Lung (tissue), 17 donors: ENCODE measurements at places on chromosomes 2 and 18.

GRCh38 chr18:60100778-60101177, 201.0 kb downstream of the PMAIP1 start:
- no peaks in the 10 kb centered on the region for H3K36me3 ChIP-seq
- H3K27me3 ChIP-seq: no peaks in the 10 kb centered on the region
- H3K4me1 ChIP-seq: no peaks in the 10 kb centered on the region
- H3K4me3 ChIP-seq: no peak overlapping the region

DNA sequence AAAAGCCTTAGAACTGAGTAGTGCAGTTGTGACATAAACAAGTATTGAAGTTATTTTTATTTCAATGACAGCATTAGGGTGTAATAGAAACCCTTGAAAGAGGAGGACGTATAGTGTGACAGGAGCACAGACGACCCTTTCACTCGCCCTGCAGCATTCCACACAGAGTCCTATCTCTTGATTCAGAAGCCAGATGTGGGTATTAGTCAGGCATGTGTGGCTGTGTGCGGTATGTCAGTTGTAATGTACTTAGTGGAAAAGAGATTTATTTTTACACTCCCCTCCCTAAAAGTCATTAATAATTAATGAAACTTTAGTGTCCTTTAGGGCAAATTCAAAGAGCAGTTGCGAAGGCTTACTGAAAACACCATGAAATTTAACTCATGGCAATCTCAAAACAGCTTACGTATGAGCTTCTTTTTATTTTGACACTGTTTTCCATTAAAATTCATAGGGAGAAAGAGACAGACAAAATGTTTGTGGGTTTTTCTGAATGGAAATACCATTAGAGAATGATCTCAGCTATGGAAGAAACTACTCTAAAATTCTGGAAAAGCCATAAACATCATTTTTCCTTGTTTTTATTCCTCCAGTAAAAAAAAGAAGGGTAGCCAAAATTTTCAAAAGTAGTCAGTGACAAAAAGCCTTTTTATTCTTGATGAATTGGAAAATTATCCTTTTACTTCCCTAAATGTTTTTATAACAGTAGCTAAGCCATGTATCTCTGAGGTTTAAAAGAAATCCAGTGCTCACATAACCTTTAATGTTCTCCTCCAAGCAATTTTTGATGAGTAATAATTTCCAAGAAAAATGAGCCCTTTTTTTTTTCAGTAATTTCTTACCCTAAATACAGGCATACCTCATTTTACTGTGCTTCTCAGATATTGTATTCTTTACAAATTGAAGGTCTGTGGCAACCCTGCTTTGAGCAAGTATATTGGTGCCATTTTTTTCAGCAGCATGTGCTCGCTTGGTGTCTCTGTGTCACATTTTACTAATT, 84.0 kb upstream of the DSEL start:
- no peak overlapping the region for H3K27ac ChIP-seq
- no peak overlapping the region for H3K4me3 ChIP-seq
- no peaks in the 10 kb centered on the region for H3K4me1 ChIP-seq
- no peaks in the 10 kb centered on the region for H3K36me3 ChIP-seq
- DNase-seq: no peak

- H3K4me3 ChIP-seq: no peak overlapping the region
- no peaks in the 10 kb centered on the region for H3K4me1 ChIP-seq
- H3K36me3 ChIP-seq: no peaks in the 10 kb centered on the region
- no peak overlapping the region for H3K27ac ChIP-seq
- no peak for DNase-seq
- H3K27me3 ChIP-seq: no peaks in the 10 kb centered on the region
Measured at GRCh38 chr2:130827502-130828251, 9.0 kb upstream of the ARHGEF4 start.

DNA sequence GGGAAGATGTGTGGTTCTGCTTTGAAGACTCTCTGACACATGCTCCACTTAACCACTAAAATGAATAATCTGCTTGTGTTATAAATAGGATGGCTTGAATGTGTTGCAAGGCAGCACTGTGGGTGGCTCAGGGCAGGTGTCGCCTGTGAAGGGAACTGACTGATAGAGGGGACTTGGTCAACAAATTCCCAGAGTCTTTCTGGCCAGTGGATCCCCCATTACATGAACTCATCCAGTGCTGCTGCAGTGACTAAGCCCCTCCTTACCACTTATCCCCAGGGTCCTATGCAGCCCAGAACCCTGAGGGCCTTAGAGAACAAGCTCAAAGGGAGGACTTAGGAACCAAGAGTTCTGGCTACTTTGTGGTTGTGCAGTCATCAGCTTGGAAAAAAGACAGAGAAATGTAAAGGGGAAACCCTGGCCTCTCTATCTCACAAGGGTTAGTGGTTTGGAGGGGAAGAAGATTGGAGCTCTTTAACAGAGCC, 226.2 kb upstream of the TNP1 start:
- H3K36me3 ChIP-seq: no peaks in the 10 kb centered on the region
- no peak overlapping the region for H3K27ac ChIP-seq
- H3K27me3 ChIP-seq: no peaks in the 10 kb centered on the region
- no peak for DNase-seq
- no peaks in the 10 kb centered on the region for H3K4me1 ChIP-seq
- no peak overlapping the region for H3K4me3 ChIP-seq

DNA sequence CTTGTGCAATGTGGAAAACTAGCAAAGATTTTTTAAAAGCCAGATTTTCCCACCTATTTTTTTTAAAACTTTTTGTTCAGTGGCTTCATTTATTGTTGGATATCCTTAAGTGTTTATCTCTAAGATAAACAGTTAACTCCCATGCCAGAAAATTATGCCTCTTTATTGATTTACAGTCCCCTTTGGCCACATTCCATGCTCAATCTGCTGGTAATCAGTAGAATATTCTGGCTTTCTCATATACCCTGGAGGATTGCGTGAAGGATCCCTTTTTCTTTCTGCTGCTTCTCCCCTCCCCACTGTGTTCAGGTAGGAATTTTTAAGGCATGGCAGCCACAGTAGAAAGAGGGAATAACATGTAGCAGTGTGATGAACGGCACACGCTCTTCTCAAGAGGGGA, 2.6 kb downstream of the GRHL1 start:
- no peak overlapping the region for H3K27ac ChIP-seq
- no peak overlapping the region for H3K4me3 ChIP-seq
- H3K36me3 ChIP-seq: no peaks in the 10 kb centered on the region
- peak; percentile 56 for DNase-seq
- H3K27me3 ChIP-seq: no peaks in the 10 kb centered on the region
- H3K4me1 ChIP-seq: peaks cover 6% of the 10 kb centered on the region

- DNase-seq: no peak
- no peak overlapping the region for H3K4me3 ChIP-seq
- no peak overlapping the region for H3K27ac ChIP-seq
Measured at GRCh38 chr2:62460175-62460574, 45.8 kb downstream of the TMEM17 start.

DNA sequence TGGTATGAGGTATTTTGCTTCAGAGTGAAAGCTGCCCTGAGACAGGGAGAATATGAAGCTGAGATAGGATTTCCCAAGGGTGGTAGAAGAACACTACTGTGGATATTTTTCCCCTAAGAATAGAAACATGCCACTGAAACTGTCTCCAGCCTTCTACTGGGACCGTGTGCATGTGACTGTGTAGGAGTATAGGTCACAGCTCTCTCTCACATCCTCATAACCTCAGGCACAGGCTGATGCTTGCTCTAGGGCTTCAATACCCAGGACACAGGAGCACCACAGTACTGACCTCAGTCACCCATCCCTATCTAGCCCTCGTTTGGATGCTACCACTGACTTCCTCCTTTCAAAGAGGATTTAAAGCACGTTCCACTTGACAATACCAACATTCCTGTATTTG, 67.2 kb downstream of the REV1 start:
- H3K36me3 ChIP-seq: peaks cover 19% of the 10 kb centered on the region
- no peak overlapping the region for H3K4me3 ChIP-seq
- peak overlapping the region; percentile 28 for H3K27ac ChIP-seq
- H3K4me1 ChIP-seq: peaks cover 14% of the 10 kb centered on the region
- DNase-seq: no peak

- no peak overlapping the region for H3K4me3 ChIP-seq
- no peak overlapping the region for H3K27ac ChIP-seq
- peak; percentile 40 for DNase-seq
- peaks cover 9% of the 10 kb centered on the region for H3K36me3 ChIP-seq
Measured at GRCh38 chr2:162221064-162221463, 22.2 kb downstream of the FAP start.

DNA sequence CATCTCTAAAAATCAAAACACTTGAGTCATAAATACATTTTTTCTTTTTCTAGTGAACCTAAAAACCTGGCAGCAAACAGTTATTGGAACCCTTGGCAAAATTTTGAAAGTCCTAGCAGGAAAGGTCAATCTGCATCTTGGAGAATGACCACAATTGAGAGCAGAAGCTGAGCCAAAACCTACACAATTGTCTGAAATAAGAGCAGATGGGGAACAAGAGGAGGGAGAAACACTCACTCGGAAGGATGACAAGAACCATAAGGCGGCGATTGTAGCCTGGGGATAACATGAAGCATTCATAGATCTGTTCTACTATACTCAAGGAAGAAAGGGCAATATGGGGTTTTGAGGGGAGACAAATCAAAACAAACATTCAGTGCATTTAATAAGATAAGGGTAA, 117.0 kb downstream of the CHN1 start:
- no peak overlapping the region for H3K4me3 ChIP-seq
- no peaks in the 10 kb centered on the region for H3K36me3 ChIP-seq
- no peak overlapping the region for H3K27ac ChIP-seq
- peaks cover 9% of the 10 kb centered on the region for H3K4me1 ChIP-seq
- DNase-seq: peak; percentile 95
- no peaks in the 10 kb centered on the region for H3K27me3 ChIP-seq

- no peaks in the 10 kb centered on the region for H3K4me1 ChIP-seq
- no peak overlapping the region for H3K27ac ChIP-seq
- no peak for DNase-seq
- no peaks in the 10 kb centered on the region for H3K27me3 ChIP-seq
- no peaks in the 10 kb centered on the region for H3K36me3 ChIP-seq
Measured at GRCh38 chr2:152355409-152355831, 20.4 kb downstream of the FMNL2 start.

- H3K27me3 ChIP-seq: no peaks in the 10 kb centered on the region
- H3K4me3 ChIP-seq: no peak overlapping the region
- no peaks in the 10 kb centered on the region for H3K36me3 ChIP-seq
Measured at GRCh38 chr18:45102863-45103262, 422.2 kb downstream of the SETBP1 start.

DNA sequence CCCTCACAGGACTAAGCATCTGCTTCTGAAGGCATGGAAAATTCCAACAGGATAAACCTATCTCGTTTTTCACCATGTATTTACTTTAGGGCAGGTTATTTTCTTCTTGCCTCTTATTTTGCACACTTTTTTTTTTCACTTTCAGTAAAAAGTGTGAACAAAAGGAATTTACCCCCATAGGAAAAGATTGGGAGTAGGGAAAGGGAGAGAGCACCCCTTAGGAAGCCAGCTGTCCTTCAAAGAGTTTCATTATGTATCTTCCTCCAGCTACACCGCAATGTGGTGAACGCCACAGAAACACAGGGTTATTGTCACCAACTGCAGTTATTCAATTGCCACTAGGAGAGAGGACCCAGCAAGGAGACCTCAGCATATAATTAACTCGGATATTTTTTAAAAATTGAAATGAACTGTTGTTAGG, 286.2 kb upstream of the VRK2 start:
- H3K4me3 ChIP-seq: no peak overlapping the region
- no peaks in the 10 kb centered on the region for H3K27me3 ChIP-seq
- no peaks in the 10 kb centered on the region for H3K36me3 ChIP-seq

- no peak for DNase-seq
- H3K27ac ChIP-seq: no peak overlapping the region
- H3K4me1 ChIP-seq: no peaks in the 10 kb centered on the region
- H3K4me3 ChIP-seq: no peak overlapping the region
- no peaks in the 10 kb centered on the region for H3K36me3 ChIP-seq
Measured at GRCh38 chr18:63160172-63160995, 159.2 kb downstream of the BCL2 start.

DNA sequence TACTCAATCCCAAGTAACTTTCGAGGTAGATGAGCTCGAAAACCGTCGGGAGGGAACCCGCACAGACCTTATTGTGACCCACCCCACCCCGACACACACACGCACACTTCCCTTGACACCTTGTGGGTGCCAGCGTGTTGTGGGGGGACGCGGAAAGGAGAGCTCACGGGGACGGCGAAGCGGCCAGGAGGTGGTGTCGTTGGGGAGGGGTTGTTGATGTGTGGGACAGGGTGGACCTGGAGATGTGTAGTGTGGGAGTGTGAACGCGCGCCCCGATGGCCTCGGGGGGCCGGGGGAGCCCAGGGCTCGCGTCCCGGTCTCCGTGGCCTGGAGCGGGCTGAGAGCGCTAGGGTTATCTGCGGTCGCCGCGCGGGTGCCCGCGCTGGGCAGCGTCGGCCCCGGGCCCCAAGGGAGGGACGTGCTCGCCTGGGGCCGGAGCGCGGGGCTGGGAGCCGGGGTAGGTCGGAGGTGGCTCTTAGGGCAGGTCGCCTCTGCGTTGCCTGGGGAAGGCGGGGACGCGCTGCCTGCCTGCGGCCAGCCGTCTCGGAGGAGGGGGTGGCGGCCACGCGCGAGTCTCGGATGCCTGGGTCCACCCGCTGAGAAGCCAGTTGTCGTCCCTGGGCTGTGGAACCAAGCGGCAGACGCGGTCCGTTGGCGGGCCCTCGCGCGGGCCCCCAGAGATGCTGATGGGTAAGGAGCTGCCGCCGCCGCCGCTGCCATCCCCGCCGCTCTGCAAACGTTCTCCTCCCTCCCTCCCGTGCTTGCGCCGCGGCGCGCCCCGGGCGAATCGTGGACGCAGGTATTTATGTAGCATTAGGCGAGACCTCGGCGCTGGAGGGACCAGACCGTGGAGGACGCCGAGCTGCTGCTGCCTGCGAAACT, 1.6 kb downstream of the KLHL29 start:
- H3K4me3 ChIP-seq: peak overlapping the region; percentile 54
- H3K4me1 ChIP-seq: no peaks in the 10 kb centered on the region
- peak; percentile 38 for DNase-seq
- no peaks in the 10 kb centered on the region for H3K27me3 ChIP-seq
- H3K36me3 ChIP-seq: no peaks in the 10 kb centered on the region
- H3K27ac ChIP-seq: no peak overlapping the region

DNA sequence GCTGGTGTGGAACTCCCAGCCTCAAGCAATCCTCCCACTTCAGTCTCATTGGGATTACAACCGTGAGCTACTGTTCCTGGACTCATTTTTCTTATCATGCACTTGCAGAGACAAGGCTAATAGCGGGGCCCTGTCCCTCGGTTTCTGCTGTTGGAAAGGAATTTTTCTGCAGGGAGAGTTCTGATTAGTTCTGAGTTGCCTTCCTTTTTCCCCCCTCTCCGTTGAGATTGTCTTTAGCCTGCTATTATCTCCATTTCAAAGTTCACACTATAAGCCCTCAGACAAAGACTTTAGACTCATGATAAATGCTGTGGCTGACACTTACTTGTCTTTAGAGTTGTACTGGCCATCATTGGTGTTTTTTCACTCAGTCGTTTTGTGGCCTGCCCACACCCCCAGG, 97.2 kb downstream of the NCOA1 start:
- no peak for DNase-seq
- no peaks in the 10 kb centered on the region for H3K4me1 ChIP-seq
- no peaks in the 10 kb centered on the region for H3K27me3 ChIP-seq
- peaks cover 3% of the 10 kb centered on the region for H3K36me3 ChIP-seq
- H3K27ac ChIP-seq: no peak overlapping the region
